Renal cortex interstitium (tissue), 15 donors: ENCODE measurements at places on chromosomes 13 and 19. TPM values are rescaled to one million over a fixed set of nuclear protein-coding genes. Genes with fewer than 3 reads are reported as not detected.

Gene TDRD3
- 32.5 TPM for polyA plus RNA-seq

GRCh38 chr13:29903996-29904395, 53.6 kb upstream of the UBL3 start:
- no peak for DNase-seq

Gene PRTN3
- polyA plus RNA-seq: 2.4 TPM

- no peak for DNase-seq
Observed at GRCh38 chr13:30846311-30846710, 59.8 kb upstream of the MEDAG start.

GRCh38 chr19:40560092-40560507, 16.6 kb upstream of the SHKBP1 start:
- DNase-seq: no peak

GRCh38 chr19:19531951-19532805, 3.5 kb downstream of the YJEFN3 start:
- DNase-seq: peak; percentile 66

- no peak for DNase-seq
Observed at GRCh38 chr19:10887616-10888367, 16.4 kb downstream of the CARM1 start.
